GM19239 (cell line): ENCODE measurements at places on chromosomes 3 and 15.
A peak's percentile ranks its signal among the peaks of the same experiment; 100 is the strongest.

DNA sequence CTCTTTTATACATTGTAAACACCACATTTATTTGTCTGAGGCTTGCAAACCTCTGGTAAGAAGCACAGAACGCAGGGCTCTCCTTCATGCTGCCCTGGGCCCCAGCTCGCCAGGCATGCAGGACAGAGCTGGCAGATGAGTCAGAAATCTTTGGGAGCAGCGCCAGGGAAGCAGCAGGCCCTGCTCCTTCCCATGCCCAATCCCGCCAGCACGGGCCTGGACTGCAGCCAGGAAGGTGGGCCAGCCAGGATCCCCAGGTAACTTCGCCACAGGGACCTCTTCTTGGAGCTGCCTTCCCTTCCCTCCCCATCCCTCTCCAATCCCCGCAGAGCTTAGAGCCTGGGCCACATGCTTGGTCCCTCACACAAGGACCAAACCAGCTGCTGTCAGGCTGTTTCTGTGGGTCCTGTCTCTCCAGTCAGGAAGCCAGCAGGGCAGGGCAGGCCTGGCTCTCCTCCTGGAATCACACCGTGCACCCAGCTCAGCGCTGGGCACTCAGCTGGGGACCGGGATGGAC, 8.8 kb downstream of the STOML1 start:
- DNase-seq = no peak

GRCh38 chr15:41584636-41585126, 25.7 kb downstream of the TYRO3 start:
- no peak for DNase-seq

DNA sequence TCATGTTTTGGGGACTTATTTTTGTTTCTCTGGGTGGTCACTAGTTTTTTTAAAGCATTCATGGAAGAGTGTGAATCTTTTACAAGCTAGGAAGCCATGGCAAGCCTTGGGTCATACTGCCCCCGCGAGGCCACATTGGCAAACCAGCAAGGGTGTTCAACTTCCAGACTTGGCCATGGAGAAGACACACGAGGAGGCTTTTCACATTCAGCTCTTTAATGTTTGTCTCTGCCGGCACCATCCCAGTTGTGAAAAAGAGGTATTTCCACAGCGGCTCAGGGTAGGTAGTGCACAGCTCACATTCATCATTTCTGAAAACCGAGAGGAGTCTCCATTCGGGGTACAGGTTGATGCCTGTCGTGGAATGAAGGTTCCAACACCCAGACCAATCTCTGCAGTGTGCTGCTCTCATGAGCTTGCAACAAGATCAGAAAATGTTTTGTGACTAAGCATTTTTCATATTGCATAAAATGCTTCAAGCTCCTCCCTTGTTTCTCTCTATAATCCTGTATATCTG, 7.7 kb downstream of the CCR5 start:
- DNase-seq = no peak

DNA sequence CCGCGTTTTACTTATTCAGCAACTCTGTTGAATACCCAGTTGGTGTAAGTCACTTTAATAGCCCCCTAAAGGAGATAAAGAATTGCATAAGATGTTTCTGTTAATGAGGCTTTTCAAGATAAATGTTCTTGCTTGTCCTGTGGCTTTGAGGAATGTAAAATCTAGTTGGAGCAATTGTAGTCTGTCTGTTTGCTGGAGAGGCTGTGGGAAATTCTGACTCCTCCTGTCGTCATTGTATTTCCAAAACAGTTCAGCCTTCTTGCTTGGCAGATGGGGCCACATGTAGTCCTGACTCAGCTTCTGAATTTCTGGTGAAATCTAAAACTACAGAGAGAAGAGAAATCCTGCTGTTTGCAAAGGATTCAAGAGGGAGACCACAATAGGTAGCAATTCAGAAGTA, 114.4 kb downstream of the RYR3 start:
- no peak for DNase-seq

DNA sequence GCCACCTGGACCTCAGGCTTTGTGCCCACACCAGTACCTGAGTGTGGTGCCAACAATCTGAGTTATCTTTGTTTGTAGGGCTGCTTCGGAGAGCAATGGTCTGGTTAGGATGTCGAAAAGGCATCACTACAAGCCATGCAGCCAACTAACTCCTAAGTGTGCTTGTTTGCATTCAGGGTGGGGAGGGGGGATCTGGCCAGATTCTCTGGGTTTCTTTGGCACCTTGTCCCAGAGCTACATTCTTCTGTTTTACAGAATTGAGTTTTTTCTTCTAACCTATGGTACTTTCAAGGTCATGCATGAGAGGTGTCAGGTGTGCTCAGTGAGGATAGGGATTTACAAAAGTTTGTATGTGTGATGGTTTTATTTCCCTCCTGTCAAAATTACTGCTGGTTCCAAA, 391.4 kb upstream of the RARB start:
- no peak for DNase-seq

- no peak for DNase-seq
Observed at GRCh38 chr3:126488185-126488584, 12.5 kb upstream of the ZXDC start.

- no peak for DNase-seq
Observed at GRCh38 chr3:188353426-188353825, 199.5 kb downstream of the LPP start.

- DNase-seq = no peak
Observed at GRCh38 chr3:61182662-61183061, 68.6 kb downstream of the FHIT start.

- DNase-seq = peak; percentile 28
Observed at GRCh38 chr3:98657457-98657856, 64.0 kb upstream of the CPOX start.

- DNase-seq = peak; percentile 6
Observed at GRCh38 chr3:62238003-62238402, 135.3 kb downstream of the FEZF2 start.

GRCh38 chr3:121895121-121895520, 920 bp downstream of the SLC15A2 start:
- DNase-seq = no peak

DNA sequence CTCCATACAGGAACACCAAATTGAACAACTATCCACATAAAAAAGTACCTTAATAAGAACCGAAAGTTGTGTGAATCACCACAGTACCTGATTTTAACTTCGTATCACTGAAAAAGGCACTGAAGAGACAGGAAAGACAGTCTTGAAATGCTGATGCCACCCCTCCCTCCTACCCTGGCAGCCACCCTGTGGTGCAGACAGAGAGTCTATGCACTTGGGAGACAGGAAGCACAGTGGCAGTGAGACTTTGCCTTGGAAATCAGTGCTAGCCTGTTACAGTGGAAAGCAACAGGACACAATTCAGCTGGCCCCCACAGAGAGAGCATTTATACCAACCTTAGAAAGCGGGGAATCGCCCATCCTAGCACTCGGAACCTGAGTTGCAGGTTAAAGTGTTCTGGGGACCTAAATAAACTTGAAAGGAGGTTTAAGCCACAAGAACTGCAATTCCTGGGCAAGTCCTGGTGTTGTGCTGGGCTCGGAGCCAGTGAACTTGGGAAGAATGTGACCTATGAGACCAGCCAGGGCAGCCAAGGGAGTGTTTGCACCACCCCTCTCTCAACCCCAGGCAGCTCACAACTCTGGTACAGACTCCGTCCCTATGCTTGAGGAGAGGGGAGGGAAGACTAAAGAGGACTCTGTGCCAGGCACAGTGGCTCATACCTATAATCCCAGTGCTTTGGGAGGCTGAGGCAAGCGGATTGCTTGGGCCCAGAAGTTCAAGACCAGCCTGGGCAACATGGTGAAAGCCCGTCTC, 240.1 kb downstream of the ISL2 start:
- no peak for DNase-seq

- no peak for DNase-seq
Observed at GRCh38 chr3:194339356-194339755, 11.8 kb downstream of the CPN2 start.

- DNase-seq = no peak
Observed at GRCh38 chr15:74312445-74313007, 54.9 kb downstream of the CYP11A1 start.

- no peak for DNase-seq
Observed at GRCh38 chr3:94303266-94303665, 240.4 kb downstream of the NSUN3 start.

DNA sequence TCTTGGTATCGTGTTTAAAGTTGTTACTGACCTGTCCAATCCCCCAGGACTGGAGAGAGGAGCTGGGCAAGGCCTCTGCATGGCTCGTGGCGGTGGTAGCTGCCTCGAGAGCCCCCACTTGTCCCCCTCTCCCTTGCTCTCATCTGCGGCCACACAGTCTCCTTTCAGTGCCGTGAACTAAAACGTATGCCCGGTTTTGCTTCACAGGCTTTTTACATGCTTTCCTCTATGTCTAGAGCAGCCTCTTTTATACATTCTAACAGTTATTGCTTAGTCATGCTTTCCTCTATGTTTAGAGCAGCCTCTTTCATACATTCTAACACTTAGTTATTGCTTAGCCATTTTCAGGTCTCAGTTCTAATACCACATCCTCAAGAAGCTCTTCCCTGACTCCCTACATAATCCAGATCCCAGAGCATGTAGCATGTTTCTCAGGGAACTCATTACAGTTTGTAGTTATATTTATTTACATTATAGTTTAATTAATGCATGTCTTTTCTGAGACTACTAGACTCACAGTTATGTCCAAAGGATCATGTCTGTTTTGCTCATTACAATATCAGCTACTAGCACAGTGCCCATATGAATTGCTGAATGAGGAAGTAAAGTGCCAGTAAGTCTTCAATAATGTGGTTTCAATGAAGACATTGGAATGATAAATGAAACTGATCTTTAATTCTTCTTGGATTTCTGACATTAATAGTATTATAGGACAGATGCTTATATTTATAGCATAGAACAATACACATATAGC, 66.5 kb upstream of the TBL1XR1 start:
- DNase-seq = no peak

- DNase-seq = no peak
Observed at GRCh38 chr3:162217647-162218046, 721.0 kb downstream of the OTOL1 start.

GRCh38 chr3:139893267-139893962, 41.6 kb upstream of the CLSTN2 start:
- no peak for DNase-seq

- DNase-seq = no peak
Observed at GRCh38 chr3:71288269-71288930, 295.1 kb downstream of the FOXP1 start.

DNA sequence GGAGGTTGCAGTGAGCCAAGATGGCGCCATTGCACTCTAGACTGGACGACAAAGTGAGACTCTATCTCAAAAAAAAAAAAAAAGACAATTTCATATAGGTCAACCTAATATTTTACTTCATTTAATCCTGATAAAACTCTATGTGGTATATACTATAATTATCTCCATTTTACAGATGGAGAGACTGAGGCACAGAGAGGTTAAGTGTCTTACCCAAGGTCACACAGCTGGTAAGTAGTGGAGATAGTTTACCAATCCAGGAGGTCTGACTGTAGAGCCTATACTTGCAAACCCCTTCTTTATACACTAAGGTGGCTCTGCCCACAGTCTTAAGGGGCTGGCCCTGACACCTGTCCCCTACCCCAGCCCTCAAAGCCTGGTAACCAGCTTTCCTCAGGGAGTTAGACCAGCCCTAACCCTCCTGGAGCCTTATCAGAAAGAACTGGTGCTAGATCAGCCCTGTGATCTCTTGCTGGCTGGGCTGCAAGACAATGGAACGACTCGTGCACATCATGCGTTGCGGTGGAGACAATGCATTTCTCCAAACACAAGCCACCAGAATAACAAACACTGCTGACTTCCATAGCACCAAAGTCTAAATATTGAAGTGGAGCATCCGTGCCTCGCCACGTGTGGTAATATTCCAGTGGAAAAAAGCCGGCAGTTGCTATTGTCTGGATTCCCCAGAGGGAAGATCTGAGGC, 60.0 kb upstream of the SMAD3 start:
- no peak for DNase-seq

DNA sequence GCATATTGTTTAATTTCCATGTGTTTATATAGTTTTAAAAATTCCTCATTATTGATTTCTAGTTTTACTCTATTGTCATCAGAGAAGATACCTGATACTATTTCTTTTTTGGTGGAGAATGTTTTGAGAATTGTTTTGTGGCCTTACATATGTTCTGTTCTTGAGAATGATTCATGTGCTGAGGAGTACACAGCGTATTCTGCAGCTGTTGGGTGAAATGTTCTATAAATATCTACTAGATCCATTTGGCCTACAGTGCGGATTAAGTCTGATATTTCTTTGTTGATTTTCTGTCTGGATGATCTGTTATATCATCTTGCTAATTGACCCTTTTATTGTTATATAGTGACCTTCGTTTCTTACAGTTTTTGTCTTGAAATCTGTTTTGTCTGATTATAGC, 109.7 kb downstream of the UBE2E2 start:
- DNase-seq = no peak

DNA sequence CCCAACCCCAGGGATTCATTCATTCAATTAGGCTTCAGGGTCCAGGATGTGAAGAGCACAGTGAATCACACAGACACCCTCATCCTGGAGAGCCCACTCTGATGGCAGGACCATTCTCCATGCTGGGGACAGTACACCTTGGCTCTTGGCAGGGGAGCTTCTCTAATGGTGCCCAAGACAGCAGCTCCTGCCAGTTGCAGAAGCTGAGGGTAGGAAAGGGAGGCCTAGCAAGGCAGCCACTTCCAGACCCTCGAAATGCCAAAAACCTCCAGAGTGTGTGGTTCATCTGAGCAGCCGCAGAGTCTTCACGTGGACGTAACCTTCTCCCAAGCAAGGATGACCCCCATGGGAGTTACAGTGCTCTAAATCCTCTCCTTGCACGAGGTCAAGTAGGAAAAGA, 186.2 kb downstream of the XXYLT1 start:
- no peak for DNase-seq

GRCh38 chr15:40772014-40772413, 2.2 kb downstream of the C15orf62 start:
- DNase-seq = no peak

DNA sequence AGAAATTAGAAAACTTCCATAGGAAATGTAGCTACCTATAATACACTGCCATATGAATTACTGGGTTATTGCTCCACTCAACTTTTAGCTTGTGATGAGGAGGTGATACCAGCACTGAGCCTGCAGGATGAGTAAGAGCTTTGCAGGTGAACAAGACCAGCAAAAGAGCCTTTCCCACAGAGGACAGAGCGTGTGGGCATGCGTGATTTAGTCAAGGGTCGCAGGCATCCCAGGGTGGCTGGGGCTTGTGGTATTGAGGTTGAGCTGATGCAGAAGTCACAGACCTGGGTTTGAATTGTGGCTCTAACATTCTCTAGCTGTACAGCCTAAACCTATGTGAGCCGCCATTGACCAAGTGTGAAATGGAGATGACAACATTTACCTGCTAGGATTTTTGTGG, 5.6 kb downstream of the NRROS start:
- no peak for DNase-seq

DNA sequence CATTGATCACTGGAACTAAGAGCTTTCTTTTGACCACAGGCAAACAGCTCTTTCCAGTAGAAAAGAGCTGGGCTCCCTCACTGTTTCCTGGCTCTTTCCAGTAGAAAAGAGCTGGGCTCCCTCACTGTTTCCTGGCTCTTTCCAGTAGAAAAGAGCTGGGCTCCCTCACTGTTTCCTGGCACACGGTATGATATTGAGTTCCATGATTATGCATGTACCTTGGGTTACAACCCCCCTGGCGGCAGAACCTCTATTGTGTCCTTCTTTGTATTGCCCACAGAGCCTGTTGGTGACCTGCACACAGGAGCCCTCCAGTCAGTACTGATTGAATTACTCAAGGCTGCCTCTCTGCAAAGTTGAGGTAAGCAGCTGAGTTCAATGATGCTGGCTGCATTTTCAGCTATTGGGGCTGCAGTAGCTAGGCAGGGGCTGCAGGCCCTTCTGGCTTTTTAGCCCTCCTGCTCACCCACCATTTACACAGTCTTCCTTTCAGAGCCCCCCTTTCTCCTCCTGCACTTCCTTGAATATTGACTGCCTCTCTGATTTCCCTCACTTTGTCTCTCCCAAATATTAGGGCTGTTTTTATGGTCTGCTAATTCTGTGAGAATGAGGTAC, 10.2 kb downstream of the ACKR2 start:
- DNase-seq = no peak
